Esophagus squamous epithelium (tissue), 5 donors: ENCODE measurements at places on chromosomes 3 and 15. TPM values are rescaled to one million over a fixed set of nuclear protein-coding genes. Genes with fewer than 3 reads are reported as not detected.
A peak's percentile ranks its signal among the peaks of the same experiment; 100 is the strongest.

DALRD3 gene
- total RNA-seq, result 42.4 TPM

PCOLCE2 gene
- 10.6 TPM for total RNA-seq

DNA sequence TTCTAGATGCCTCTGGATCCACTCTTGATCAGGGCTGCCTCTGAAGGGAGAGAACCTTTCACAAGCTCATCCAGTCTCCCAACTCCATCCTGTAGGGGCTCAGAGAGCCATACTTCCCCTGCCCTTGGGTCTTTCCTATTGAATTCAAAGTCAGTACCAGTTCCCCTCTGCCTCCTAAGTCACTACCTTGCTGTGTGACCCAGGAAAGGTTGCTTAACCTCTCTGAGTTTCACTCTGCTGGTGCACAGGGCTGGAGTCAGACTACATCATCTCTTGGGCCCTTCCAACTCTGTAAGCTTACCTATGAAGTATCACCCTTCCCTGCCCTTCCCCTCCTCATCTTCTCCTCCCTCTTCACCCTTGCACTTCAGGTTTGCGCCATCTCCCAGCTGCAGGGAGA, 117.9 kb downstream of the MEGF11 start:
- H3K27me3 ChIP-seq, result no peaks in the 10 kb centered on the region
- no peak overlapping the region for H3K27ac ChIP-seq
- H3K36me3 ChIP-seq, result no peaks in the 10 kb centered on the region
- H3K4me3 ChIP-seq, result no peak overlapping the region
- no peaks in the 10 kb centered on the region for H3K4me1 ChIP-seq

AHSG gene
- not detected for total RNA-seq

FETUB gene
- 23.3 TPM for total RNA-seq

GRCh38 chr15:39878406-39878785, 41.7 kb downstream of the GPR176 start:
- DNase-seq, result no peak
- H3K27me3 ChIP-seq, result no peaks in the 10 kb centered on the region
- no peak overlapping the region for H3K4me3 ChIP-seq

CELF6 gene
- total RNA-seq, result 0.76 TPM

CCRL2 gene
- not detected for total RNA-seq

- H3K4me1 ChIP-seq, result no peaks in the 10 kb centered on the region
- no peaks in the 10 kb centered on the region for H3K27me3 ChIP-seq
- H3K4me3 ChIP-seq, result no peak overlapping the region
- DNase-seq, result no peak
- peaks cover 5% of the 10 kb centered on the region for H3K36me3 ChIP-seq
Observed at GRCh38 chr3:37912052-37912733, 50.5 kb downstream of the CTDSPL start.

- H3K36me3 ChIP-seq, result no peaks in the 10 kb centered on the region
- no peaks in the 10 kb centered on the region for H3K27me3 ChIP-seq
- H3K4me3 ChIP-seq, result peak within 1 kb of the TSS; percentile 57
Observed at GRCh38 chr15:90931828-90932659, at the start of gene HDDC3. Gene HDDC3 (minus strand): TSS chr15:90932549. CDS start chr15:90932540, 9 bp downstream.

ARGFX gene
- not detected for total RNA-seq
